ENCODE measurements at places on chromosomes 3 and 15.

GRCh38 chr3:151552589-151552988, 91.7 kb upstream of the IGSF10 start:
- DNase-seq: no peak

DNA sequence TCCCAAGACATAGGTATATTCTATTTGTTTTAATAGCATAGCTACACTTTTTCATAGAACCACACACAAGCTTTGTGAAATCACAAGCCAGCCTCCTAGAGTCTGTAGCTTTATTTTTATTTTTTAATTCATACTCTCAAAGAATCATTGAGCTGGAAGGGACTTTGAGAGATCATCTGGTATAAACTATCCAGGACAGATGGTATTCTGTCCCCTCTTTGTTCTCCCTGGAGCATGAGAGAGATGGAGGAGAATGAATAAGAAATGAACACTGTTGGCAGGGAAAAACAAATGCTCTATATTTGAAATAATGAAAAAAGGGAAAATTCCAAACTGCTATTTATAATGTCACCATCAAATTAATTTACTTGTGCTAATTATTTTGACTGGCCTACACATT, 338.7 kb upstream of the IL12A start:
- no peak for DNase-seq

- peak; percentile 65 for DNase-seq
Observed at GRCh38 chr3:27431116-27431515, 53.1 kb downstream of the SLC4A7 start.

DNA sequence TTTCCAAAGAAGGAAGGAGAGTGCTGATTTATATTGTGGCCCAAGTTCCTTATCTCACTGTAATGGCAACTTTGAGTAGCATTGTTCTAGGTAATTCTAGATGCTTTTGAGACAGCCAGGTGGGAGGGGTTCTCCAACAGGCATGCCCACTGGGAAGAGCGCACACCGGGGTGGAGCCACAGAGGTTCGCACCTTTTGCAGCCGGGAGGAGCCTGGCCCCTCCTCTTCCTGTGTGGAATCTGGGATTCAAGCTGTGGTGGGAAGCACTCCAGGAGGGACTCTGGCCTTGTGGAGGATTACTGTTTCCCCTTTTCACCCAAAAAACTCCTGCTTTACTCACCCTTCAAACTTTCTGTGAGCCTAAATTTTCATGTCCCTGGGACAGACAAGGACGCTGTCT, 53.1 kb downstream of the CFAP20DC start:
- no peak for DNase-seq

DNA sequence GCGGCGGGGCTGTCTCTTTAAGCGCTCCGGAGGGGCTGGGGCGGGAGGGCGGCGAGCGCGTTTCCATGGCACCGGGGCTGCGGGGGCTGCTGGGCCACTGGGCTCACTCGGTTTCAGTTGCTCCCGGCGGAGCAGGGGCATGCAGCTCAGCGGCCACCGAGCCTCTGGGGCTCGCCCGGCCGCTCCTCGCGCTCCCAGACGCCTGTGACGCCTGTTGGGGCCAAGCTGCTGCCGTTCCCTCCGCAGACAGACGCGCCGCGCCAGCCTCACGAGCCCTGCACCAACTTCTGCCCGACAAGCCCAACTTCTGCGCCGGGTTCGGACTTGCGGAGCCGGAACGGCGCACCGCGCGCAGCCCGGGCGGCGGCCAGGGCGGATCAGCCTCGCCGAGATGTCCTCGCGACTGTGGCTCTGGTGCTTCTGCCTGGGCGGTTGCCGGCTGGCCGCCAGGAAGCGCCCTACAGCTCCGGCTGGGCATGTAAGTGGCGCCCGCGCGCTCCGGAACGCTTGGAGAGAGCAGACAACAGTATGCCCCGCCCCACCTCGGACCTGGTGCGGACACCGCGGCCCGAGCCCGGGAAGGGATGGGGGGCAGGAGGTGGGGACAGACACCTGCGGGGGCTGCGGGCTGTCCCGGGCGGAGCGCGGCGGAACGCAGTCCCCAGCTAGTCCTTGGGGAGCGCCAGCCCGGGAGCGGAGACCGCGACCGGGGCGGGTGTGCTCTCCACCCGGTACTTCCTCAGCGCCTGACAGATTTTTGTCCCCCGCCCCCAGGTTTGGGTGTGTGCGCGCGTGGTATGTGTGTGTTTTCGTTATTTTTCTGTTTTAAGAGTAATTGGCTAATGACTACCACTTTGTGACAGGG, 154.1 kb upstream of the GOLIM4 start:
- peak; percentile 68 for DNase-seq

DNA sequence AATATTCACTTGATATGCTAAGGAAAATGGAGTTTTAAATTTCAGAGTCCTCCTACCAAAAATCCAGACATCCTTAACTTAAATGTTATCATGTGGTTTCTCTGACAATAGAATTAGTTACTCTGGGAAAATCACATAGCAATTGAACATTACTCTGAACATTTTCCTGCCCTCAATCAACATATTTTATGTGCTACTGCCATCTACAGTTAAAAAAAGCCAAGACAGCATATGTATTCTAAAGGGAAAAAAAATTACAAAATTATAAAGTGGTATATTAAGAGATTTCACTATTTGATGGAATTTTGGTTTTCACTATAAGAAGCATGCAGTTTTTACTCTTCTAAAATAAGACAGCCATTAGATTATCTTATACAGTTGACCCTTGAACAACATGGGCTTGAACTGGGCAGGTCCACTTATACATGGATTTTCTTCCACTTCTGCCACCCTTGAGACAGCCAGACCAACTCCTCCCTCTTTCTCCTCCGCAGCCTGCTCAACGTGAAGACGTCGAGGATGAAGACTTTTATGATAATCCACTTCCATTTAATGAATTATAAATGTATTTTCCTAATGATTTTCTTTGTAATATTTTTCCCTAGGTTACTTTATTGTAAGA, 122.3 kb downstream of the ATP1B3 start:
- DNase-seq: peak; percentile 22
